Activated T-helper 1 cell treated with anti-CD3 and anti-CD28 coated beads, Interleukin-12 subunit alpha, Interleukin-12 subunit beta, Interleukin-2, Interleukin-4 antibody, amounts not matched to agents 30 ng/mL and 10 ng/mL and 1 ng/mL, durations not matched to agents 14 hours and 24 hours and 36 hours (primary cell): ENCODE measurements at places on chromosomes 3 and 15. TPM values are rescaled to one million over a fixed set of nuclear protein-coding genes. Genes with fewer than 3 reads are reported as not detected.

- no peaks in the 10 kb centered on the region for H3K36me3 ChIP-seq
- H3K27me3 ChIP-seq = peaks cover 15% of the 10 kb centered on the region
- DNase-seq = no peak
- peaks cover 65% of the 10 kb centered on the region for H3K4me1 ChIP-seq
Measured at GRCh38 chr15:99446565-99447496, 119.0 kb upstream of the MEF2A start.

DNA sequence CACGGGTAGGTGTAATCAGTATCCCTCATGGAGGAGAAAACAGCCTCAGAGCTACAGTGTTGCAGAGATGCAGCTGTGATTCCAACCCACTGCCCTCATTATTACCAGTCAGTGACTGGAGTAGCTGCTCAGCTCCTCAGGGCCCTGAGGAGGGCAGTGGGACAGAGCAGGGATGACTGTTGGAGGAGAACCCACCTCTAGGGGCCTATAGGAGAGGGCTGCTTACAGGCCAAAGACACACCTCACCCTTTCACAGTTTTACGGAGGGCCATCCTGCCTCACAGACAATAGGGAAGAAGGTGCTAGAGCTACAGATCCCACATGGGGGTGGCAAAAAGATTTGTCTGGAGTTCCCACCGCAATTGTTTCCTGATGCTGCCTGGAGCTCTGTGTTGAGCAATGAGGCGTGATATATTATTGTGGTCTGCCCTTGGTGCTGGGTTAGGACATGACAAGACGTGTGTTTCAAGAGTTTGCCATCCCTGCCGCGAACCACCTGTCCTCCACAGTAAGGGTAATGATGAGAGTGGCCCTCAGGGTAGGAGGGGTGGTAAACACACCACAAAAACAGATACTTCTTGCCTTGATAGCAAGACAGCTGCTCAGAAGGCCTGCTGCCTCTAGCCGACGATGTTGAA lies 140.5 kb upstream of the TPM1 start:
- no peak overlapping the region for H3K4me3 ChIP-seq
- H3K36me3 ChIP-seq = no peaks in the 10 kb centered on the region
- no peak for DNase-seq
- no peaks in the 10 kb centered on the region for H3K4me1 ChIP-seq
- H3K27ac ChIP-seq = no peak overlapping the region
- peaks cover 2% of the 10 kb centered on the region for H3K27me3 ChIP-seq

- H3K4me1 ChIP-seq = peaks cover 11% of the 10 kb centered on the region
- no peak for DNase-seq
- H3K27ac ChIP-seq = no peak overlapping the region
- peaks cover 24% of the 10 kb centered on the region for H3K27me3 ChIP-seq
- peak overlapping the region; percentile 83 for H3K4me3 ChIP-seq
Measured at GRCh38 chr15:65385870-65386258, 8.1 kb upstream of the IGDCC3 start.

GRCh38 chr15:41917767-41918430 lies 24.0 kb upstream of the SPTBN5 start:
- no peaks in the 10 kb centered on the region for H3K27me3 ChIP-seq
- no peak overlapping the region for H3K4me3 ChIP-seq
- H3K27ac ChIP-seq = no peak overlapping the region
- peaks cover 34% of the 10 kb centered on the region for H3K4me1 ChIP-seq
- peaks cover 39% of the 10 kb centered on the region for H3K36me3 ChIP-seq
- no peak for DNase-seq

GRCh38 chr15:69668963-69669362 lies 216.3 kb downstream of the RPLP1 start:
- peaks cover 7% of the 10 kb centered on the region for H3K27me3 ChIP-seq
- H3K4me3 ChIP-seq = no peak overlapping the region
- peak overlapping the region; percentile 16 for H3K27ac ChIP-seq
- peaks cover 16% of the 10 kb centered on the region for H3K4me1 ChIP-seq
- no peak for DNase-seq
- H3K36me3 ChIP-seq = no peaks in the 10 kb centered on the region

DNA sequence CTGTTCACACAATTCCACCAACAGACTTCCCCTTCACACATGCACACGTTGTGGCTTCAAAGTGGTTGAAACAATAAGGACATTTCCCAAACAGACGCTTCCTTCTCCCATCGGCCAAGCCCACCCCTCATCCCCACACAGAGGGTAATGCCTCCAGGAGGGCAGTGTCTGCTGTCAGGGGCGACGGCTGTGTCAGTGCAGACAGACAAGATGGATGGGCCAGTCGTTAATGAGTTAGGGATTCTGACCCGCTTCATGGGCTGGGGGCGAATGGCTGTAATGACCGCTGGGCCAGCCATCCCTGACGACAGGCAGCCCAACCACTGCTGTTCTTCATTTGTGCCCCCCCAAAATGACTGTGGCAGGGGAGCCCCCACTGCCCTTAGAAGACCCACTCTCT lies 20.2 kb upstream of the SKIC8 start:
- no peaks in the 10 kb centered on the region for H3K36me3 ChIP-seq
- peaks cover 5% of the 10 kb centered on the region for H3K27me3 ChIP-seq
- H3K4me3 ChIP-seq = no peak overlapping the region
- DNase-seq = no peak
- H3K4me1 ChIP-seq = no peaks in the 10 kb centered on the region
- H3K27ac ChIP-seq = no peak overlapping the region

- no peaks in the 10 kb centered on the region for H3K4me1 ChIP-seq
- DNase-seq = no peak
- no peak overlapping the region for H3K4me3 ChIP-seq
- no peak overlapping the region for H3K27ac ChIP-seq
- no peaks in the 10 kb centered on the region for H3K36me3 ChIP-seq
- no peaks in the 10 kb centered on the region for H3K27me3 ChIP-seq
Measured at GRCh38 chr3:89238846-89239245, 131.4 kb downstream of the EPHA3 start.

DNA sequence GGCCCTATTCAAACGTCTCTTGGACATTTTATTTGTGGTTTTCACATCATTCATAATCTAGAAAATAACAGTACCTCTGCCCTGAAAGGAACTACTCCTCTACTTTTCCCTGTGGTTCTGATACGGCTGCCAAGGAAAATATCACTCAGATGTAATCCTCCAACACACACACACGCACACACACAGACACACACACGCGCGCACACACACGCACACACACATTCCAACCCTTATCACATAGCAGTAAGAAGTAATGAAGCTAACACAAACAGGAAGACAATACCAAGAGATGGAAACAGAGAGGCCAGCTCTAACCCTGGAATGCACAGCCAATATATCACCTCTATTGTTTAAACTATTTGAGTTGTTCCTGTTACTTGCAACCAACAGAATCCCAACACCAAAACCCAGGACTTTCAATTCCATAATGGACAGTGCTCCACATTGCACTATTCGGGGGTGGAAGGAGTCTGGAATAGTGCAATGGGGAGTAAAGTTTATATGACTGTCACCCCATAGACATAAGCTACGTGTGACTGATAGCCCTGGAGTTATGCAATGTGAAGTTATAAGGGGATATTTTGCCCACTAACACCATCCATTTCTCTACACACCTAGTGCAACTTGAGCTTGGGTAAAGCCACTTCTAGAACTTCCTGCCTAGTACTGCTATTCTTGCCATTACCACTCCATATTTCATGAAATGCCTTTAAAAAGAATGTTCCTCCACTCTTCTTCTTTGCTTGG lies 71.3 kb upstream of the FNDC3B start:
- DNase-seq = no peak
- H3K4me3 ChIP-seq = no peak overlapping the region
- no peaks in the 10 kb centered on the region for H3K27me3 ChIP-seq
- no peak overlapping the region for H3K27ac ChIP-seq
- peaks cover 6% of the 10 kb centered on the region for H3K4me1 ChIP-seq

DNA sequence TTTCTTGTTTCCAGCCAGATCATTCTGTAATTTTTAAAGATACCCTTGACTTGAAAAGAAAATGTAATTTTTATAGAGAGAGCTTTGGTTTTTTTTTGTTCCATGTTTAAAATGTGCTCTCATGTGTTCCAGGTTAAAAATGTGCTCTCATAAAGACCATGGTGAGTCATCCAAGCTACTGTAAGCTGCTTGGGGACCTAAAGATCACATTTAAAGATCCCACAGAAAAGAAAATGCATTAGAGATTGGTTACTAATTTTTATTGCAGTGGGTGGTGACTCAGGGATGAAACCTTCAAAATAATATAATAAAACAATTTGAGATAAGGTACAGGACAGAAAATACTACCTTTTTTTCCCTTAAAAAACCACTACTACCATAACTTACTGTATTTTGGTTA lies 11.0 kb downstream of the TCF12 start:
- H3K27me3 ChIP-seq = no peaks in the 10 kb centered on the region
- no peak overlapping the region for H3K4me3 ChIP-seq
- no peak overlapping the region for H3K27ac ChIP-seq
- DNase-seq = no peak
- peaks cover 38% of the 10 kb centered on the region for H3K4me1 ChIP-seq
- H3K36me3 ChIP-seq = peaks cover 33% of the 10 kb centered on the region

- H3K36me3 ChIP-seq = no peaks in the 10 kb centered on the region
- no peaks in the 10 kb centered on the region for H3K4me1 ChIP-seq
- H3K4me3 ChIP-seq = no peak overlapping the region
- no peak overlapping the region for H3K27ac ChIP-seq
- no peak for DNase-seq
Measured at GRCh38 chr3:182523836-182524235, 269.5 kb upstream of the ATP11B start.

GRCh38 chr3:185251272-185251671 lies 2.6 kb downstream of the EHHADH start:
- no peaks in the 10 kb centered on the region for H3K36me3 ChIP-seq
- H3K4me3 ChIP-seq = no peak overlapping the region
- no peak overlapping the region for H3K27ac ChIP-seq

DNA sequence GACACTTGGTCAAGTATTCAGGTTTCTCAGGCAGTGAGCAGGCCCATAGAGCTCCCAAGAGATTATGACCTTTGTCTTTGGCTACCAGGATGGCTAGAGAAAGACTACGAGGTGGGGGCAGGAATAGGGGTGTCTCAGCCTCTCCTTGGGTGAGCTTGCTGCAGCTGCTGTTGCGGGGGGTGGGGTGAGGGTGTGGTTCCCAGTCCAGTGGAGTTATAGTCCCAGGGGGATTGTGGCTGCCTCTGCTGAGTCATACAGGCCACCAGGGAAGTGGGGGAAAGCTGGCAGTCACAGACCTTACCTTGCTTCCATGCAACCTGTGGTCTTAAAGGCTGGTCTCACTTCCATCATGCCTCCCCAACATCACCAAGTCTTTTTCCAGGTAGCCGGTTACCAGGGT lies 31.7 kb downstream of the ATP2C1 start:
- no peak overlapping the region for H3K27ac ChIP-seq
- DNase-seq = no peak
- no peak overlapping the region for H3K4me3 ChIP-seq
- peaks cover 38% of the 10 kb centered on the region for H3K4me1 ChIP-seq
- H3K36me3 ChIP-seq = peaks cover 17% of the 10 kb centered on the region

DNA sequence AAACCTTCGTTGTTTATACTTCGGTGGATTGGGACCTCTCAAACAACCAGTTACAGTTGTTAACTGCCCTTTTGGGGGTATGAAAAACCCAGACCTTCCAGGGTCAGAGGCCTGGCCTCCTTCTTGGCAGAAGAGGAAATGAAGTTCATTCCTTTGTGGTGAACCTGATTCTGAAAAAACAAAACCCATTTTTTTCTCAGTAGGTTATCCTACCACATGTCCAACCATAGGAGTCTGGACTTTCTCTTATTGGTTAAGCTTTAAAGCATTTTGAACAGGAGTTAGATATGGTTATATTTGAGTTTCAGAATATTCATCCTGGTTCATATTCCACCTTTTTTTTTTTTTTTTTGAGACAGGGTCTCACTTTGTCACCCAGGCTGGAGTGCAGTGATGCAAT lies 7.2 kb upstream of the LACTB start:
- no peak overlapping the region for H3K27ac ChIP-seq
- H3K4me1 ChIP-seq = no peaks in the 10 kb centered on the region
- peaks cover 6% of the 10 kb centered on the region for H3K27me3 ChIP-seq
- DNase-seq = no peak
- peaks cover 3% of the 10 kb centered on the region for H3K36me3 ChIP-seq

- no peak for DNase-seq
- H3K4me3 ChIP-seq = no peak overlapping the region
- peaks cover 3% of the 10 kb centered on the region for H3K36me3 ChIP-seq
- no peaks in the 10 kb centered on the region for H3K27me3 ChIP-seq
- H3K4me1 ChIP-seq = no peaks in the 10 kb centered on the region
Measured at GRCh38 chr15:89827829-89828228, 13.2 kb upstream of the ANPEP start.

DNA sequence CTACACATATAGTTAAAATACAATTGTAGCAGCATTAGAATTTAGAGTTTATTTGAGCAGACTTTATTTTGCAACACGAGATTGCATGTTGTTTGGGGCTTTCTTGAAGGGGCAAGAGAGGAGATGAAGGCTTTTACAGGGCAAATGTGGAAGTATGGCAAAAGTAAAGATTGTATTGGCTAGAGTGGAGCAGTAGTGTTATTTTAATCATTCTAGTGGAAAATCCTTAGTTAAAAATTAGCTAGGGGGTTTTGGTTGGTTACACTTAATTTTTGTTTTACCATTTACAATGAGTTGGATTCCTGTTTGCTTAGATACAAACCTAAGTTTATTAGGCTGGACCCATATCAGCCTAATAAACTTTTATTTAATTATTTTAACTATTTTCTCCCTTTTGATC lies 4.6 kb downstream of the OR5H15 start:
- H3K36me3 ChIP-seq = no peaks in the 10 kb centered on the region
- DNase-seq = no peak
- no peaks in the 10 kb centered on the region for H3K4me1 ChIP-seq
- no peak overlapping the region for H3K27ac ChIP-seq
- H3K27me3 ChIP-seq = no peaks in the 10 kb centered on the region

DNA sequence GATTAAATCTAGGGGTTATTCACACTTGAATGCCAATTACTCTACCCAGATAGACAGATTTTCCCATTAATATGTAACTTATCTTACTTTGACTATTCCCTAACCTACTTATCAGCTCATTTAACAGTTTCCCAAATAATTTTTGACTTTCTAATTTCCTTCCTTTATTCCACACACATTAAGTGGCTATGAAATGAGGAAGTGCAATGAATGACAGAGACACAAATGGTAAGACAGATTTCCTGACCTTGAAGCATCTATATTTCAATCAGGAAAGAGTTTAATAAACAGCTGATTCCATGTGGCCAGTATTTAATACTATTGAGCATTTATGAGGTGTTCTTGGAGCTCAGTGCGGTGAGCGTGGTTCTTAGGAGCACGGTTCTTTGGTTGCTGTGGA lies 78.8 kb downstream of the SLC7A14 start:
- H3K4me1 ChIP-seq = no peaks in the 10 kb centered on the region
- H3K4me3 ChIP-seq = no peak overlapping the region
- H3K27ac ChIP-seq = no peak overlapping the region

WNT5A gene
- not detected in 2 replicates for total RNA-seq

ZNF80 gene
- total RNA-seq = 0.22 and 0.23 TPM in 2 replicates

GOLGA6L7 gene
- total RNA-seq = not detected in 2 replicates

HDC gene
- 2.1 and 2.4 TPM in 2 replicates for total RNA-seq

CCDC39 gene
- total RNA-seq = not detected in 2 replicates

C3orf49 gene
- not detected in 2 replicates for total RNA-seq

P3H2 gene
- total RNA-seq = not detected in 2 replicates

FANCD2OS gene
- total RNA-seq = not detected in 2 replicates

CLRN1 gene
- not detected in 2 replicates for total RNA-seq

COL6A6 gene
- total RNA-seq = not detected in 2 replicates

CCR1 gene
- 22.6 and 23.2 TPM in 2 replicates for total RNA-seq

SLC15A2 gene
- total RNA-seq = 3.2 and 3.3 TPM in 2 replicates
